ENCODE measurements at places on chromosomes 6 and 20.
A peak's percentile ranks its signal among the peaks of the same experiment; 100 is the strongest.

- no peak for DNase-seq
These were observed 4.5 kb upstream of the TCEA2 start for GRCh38 chr20:64058536-64058935.

GRCh38 chr6:169857343-169858292 lies 106.2 kb downstream of the ERMARD start:
- DNase-seq = no peak

DNA sequence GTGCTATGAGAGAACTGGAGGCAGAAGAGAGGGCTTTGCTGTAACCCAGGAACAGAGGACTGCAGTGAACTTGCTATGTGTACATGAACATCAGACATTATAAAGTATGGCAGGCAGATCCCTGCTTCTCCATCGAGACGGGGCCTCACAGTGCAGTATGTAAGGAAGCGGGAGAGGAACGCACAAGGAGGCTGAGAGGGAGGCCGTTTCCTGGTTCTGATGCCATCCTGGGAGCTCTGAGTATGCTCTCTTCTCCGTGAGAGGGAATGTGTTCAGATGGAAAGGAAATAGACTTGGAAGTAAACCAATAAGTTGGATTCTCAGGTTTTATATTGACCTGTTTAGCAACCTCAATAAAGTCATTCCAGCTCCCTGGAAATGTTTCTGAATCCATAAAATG lies 101.8 kb downstream of the ALDH8A1 start:
- DNase-seq = no peak

DNA sequence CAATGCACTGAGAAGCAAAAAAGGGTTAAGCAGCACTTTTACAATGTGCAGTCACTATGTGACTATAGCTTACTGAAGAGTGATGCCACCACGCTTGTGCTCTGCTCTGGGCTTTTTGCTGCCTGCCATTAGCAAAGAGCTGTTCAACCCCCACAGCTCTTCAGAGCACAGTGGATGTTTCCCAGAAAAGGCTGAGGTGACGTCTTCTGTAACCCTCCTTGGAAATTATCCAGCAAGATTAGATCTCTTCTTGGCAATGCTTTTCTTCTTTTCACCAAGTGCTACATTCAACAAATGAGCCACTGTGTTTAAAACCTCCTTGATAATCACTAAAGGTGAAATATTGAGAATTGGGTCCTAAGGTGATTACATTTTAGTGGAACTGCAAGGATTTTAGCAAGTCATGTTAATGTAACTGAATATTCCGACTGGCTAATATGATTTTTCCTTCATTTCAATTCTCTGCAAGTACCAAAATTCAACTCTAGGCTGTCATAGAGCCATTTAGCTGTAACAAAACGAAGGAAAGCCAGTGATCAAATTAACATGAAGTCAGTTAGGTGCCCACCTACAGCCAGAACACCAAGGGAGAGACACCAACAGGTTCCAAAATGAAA lies 34.9 kb downstream of the ELOVL5 start:
- DNase-seq = no peak

DNA sequence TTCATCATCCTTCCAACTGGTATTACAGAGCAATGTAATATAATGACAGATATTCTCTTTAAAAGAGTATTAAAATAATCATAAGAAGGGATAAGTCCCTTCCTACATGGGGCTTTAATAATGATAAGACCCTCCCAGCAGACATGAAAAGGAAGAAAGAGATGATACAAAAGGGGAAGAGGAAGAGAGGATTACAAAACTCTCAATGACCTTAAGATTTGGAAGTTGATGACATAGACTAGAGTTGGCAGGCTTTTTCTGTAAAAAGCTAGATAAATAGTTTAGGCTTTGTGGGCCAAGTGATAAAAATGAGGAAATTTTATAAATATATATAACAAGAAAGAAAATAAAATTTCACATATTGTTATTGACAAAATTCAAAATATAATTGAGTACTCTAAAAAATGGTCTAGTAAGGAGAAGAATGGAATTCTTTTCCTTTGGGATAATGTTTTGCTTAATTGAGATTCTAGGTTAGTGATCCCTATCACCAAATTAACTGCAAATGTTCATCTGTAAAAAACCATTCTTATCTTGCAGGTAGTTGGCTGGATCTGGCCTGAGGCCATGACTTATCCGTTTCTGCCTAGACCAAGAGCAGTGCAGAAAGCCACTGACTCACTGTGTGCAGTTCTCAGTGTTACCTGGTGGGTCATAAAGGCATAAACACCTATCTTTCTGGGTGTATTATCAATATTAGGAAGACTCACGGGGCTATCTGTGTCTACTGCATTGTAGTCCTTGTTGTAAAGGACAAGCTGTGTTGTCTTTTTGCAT lies 11.0 kb downstream of the RIPOR2 start:
- no peak for DNase-seq

DNA sequence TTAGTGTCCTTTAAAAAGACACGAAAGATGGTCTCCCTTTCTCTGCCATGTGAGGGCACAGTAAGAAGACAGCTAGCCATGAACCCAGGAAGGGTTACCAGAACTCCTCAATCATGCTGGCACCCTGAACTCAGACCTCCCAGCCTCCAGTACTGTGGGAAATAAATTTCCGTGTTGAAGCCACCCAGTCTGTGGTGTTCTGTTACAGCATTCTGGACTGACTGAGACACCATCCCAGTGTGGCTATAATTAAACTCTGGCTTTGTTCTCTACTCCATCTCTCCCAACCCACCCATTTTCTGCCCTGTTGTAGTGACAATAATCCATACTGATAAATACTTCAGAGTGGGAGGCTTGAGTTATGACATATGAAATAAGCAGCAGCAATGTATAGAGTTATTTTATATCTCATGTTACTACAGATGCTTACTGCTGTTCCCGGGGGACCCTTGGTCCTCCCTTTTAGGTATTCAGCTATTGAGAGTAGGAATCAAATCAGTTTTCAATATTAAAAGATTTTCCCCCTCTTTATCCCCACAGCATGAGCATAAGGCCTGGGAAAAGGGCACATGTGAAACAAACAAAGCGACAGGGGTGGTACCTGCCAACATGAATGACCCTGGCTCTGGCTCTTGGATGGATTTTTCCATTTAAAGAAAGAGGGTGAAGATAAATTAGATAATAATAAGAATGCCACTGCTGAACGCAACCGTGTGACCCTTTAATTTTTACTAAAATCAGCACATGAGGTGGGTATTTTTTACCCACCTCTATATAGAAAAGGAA lies 224.3 kb upstream of the SLC35B3 start:
- no peak for DNase-seq

DNA sequence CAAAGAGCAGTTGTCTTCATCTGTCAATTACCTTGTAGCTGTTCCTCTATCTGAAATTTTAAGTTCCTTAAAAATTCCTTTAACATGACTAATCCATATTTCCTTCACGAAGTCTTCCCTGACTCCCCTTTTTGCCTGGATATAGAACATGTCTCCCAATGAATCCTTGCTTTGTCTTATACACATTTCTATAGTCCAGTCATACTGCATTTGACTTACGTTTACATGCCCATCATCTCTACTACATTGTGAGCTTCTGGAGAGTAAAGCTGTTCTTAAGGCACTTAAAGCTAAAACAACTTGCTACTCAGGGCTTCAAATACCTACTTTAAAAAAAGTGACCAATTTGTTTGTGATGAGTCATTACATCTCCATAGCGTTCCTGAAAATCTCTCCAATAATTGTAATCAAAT lies 4.9 kb downstream of the REV3L start:
- DNase-seq = no peak

- no peak for DNase-seq
These were observed 120.1 kb downstream of the AGPAT4 start for GRCh38 chr6:161153725-161154124.

DNA sequence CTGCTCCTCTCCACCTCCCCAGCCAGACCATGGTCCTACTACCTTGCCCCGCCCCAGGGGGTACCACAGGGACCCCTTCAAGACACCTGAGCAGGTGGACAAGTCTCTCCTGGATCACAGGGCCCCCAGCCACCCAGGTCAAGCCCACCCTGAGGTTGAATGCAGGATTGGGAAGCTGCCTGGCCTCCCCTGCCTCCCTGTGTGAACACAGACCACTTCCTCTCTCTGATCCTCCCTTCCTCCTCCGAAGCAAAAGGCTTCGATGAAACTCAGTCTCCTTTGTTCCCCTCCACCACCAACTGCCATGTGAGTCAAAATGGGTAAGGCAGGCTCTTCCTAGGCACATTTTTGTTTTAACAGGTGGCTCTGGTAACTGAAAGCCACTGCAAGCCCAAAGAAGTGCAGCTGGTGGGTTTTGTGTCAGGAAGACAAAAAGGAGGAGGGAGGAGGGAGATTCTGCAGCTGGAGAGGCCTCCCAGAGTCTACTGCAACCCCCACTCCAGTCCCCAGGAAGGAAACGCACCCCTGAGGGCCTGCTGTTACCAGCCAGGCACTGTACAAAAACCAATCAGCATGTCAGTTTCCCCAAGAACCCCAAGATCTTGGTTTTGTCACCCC lies 5.4 kb downstream of the ADA start:
- DNase-seq = no peak

DNA sequence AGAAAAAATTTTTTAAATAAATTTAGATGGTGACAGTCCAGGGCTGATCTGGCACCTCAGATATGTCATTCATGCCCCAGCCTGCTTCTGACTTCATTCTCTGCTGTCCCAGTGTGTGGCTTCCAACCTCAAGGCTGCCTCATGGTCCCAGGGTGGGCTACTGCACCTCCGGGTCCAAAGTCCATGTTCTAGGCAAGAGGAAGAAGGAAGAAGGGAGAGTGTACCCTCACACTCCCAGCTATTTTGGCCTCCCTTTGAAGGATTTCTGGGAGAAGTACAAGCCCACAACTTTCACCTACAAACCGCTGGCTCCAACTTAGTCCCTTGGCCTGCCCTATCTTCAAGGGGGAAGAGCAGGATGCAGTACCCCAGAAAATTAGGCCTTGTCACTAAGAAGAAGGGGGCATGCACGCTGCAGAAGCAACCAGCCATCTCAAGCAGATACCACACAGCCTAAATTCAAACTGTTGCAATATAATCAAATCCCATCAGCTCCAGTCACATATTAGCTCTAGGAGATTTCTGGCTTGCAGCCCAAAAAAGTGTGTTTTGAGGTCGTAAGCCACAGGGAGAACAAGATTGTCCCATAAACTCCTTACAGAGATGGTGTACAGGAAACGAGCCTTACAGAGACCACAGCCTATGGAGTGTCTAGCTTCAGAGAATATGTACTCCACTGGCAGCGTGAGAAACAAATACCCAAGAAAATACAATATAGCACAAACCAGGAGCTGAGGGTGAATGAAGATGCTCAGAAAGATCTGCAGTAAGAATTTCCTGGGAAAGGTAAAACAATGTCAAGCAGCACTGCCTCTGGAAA lies 906 bp upstream of the BTN3A2 start:
- peak; percentile 27 for DNase-seq

GRCh38 chr6:110560239-110561007 lies 84.0 kb upstream of the SLC22A16 start:
- no peak for DNase-seq

GRCh38 chr6:159686703-159687102 lies 6.3 kb downstream of the SOD2 start:
- no peak for DNase-seq

DNA sequence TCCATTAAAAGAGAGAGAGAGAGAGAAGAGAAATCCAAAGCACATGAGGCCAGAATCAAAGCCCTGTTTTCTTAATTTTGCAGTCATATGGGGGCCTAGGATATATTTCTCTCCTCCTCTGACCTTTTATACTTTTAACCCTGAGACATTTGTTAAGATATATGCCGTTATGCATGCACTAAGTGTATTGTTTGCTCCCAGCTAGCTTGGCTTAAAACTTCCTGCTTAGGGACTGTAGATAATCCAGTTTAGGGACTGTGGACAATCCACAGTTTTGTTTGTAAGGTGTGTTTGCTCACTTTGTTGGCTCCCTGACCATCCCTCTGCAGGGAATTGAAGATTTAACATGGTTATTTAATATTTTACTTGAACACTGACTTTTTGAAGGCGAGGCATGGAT lies 166.3 kb upstream of the TSHZ2 start:
- DNase-seq = no peak

DNA sequence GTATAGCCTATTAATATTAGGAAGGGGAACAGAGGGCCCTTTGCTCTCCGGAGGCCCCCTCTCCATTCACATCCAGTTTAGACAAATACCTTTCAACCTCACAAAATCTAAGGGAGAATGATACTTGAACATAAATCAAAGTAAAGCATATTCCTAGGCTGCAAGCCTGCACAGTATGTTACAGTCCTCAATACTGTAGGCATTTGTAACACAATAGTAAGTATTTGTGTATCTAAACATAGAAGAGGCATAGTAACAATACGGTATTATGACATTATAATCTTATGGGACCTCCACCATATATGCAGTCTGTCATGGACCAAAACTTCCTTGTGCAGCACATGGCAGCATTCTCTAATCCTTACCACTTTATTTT lies 2.3 kb upstream of the TREM1 start:
- no peak for DNase-seq

DNA sequence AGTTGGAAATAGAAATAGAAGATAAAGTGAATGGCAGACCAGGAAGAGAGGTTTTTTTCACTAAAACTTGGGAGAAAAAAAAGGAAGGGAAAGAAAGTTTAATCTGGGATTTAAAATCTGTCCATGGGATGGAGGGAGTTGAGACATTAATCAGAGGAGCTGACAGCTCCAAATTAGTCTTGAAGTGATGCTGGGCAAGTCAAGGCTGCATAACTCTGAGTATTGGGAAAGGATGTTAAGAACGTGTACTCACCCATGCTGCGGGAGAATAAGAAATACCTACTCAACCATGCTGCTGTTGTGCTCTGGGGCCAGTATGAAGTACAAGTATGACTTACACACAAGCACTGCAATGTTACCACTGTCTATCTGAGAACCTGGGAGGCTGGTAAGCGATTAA lies 47.5 kb downstream of the SNRNP48 start:
- DNase-seq = no peak

- no peak for DNase-seq
These were observed 40.9 kb downstream of the KIZ start for GRCh38 chr20:21166801-21167200.

DNA sequence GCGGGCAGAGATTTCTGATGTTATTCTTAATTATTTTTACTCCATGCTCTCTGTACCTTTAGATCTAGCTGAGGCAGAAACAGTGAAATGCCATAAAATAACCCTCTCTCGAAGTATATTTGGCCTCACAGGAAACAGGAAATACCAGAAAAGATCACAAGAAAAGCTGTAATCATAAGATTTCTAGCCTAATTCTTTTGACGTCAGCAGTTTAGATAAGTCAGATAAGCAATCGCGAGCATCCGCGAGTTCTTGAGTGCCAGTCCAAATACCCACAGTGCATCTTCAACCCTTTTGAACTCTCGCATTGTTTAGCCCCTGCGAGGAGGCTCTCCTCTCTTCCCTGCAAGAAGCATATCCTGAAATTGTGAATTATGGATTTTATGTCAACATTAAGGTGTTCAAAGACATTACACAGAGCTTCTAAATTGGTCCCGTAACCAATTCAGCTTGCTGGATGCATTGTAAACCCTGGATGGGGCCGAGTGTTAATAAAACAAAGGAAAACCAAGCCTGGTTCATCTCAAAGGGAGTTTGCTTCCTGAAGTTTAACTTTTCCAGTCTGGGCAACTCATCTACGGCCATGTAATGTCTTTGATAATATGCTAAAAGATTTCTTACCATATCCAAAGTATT lies 198.9 kb downstream of the MTFR2 start:
- no peak for DNase-seq
